ENCODE measurements at places on chromosomes 7 and 10.

- DNase-seq, result no peak
These were observed 22.0 kb downstream of the CDCA7L start for GRCh38 chr7:21923658-21924057.

DNA sequence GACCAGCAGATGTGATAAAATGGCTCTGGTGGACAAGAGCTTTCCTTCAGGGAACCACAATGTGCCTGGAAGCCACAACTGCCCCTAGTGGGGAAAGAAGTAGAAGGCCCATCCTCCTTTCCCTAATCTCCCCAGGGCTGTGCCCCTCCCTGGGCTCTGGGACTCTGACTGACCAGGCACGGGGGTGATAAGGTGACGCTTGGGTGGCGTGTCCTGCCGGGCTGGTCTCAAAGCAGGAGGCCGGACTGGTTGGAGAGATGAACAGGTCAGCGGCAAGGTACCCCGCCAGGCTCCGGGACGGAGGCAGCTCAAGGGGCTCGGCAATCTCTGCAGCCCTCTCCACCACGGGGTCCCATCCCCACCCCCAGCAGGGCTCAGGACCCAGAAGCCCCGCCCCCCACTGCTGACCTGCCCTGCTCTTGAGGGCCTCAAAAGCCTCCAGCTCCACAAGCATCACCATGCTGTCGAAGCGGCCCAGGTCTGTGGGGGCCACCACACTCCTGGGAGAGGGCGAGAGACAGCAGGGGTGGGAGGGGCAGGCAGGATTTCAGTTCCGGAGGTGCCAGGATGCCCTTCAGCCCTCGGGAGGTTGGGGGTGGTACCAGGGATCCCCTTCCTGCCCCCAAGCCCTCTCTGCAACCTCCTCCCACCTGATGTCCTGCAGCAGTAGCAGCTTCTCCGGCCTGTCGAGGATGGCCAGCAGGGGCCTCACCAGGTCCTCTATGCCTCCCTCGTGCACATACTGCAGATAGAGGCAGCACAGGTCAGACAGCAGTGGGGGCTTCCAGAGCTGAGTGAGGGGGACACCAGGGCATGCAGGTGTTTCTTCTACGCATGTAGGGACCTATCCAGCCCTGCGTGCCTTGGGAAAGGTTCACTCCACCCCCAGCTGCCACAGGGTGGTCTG is 12.2 kb downstream of the LZTS2 start:
- DNase-seq, result no peak

DNA sequence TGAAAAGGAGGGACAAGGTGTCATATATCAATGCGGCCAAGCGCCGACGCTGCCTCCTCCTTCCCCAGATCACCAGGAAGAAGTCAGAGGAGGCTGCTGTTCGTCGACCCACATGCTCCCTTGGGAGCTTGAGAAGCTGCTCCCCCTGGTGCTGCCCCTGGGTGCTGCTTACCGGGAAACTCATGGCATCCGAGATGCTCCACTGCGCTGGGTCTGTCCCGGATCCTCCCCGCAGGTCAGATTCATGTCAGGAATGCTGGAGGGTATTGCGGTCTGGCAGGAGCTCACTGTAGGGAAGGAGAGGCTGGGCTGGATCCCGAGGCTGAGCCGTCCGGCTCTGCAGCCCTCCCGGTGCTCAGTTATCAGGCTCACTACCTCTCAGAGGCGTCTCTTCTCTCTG is 123.7 kb upstream of the FAM20C start:
- DNase-seq, result no peak

DNA sequence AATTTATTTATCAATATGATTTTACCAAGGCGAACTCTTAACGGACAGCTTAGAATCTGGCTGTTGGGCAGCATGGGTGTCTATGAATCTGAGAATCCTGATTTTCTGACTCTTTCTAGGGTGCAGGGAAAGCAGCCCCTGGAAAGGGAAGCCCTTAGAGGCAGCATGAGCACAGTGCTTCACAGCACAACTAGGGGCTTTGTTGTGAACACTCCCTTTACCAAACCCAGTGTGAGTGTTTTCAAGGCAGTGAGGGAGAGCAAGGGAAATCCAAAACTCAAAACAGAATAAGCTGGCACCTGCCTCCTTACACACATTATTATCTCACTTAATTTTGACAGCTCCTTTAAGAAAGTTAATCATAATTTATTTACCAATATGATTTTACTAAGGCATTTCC is 116.3 kb upstream of the CSTF2T start:
- no peak for DNase-seq

DNA sequence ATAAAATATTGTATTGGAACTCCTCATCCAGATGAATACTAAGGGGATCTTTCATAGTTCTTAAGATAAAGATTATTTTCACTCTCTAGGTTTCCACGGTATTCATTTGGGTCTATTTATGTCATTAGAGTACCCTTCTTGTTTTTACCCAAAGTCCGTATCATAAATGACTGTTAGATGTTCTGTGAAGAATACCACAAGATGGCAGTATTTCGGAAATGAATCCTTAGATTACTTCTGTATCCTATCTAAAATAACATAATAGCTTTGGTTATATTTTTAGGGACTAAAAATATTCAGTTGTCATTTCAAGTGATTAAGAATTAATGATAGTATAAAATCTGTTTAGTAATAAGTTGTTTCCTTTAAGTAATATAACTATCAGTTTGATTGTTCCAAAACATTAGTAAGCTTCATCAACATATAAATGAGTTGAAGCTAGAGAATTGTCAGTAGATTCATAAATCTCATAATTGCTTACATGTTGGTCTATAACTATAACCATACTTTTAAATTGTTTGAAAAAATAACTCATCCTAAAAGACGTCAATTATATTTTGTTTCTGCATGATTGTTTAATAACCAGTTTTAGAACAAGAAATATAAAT is 337.5 kb upstream of the KCND2 start:
- no peak for DNase-seq

GRCh38 chr7:54663603-54664234 is 95.3 kb downstream of the SEC61G start:
- DNase-seq, result no peak

DNA sequence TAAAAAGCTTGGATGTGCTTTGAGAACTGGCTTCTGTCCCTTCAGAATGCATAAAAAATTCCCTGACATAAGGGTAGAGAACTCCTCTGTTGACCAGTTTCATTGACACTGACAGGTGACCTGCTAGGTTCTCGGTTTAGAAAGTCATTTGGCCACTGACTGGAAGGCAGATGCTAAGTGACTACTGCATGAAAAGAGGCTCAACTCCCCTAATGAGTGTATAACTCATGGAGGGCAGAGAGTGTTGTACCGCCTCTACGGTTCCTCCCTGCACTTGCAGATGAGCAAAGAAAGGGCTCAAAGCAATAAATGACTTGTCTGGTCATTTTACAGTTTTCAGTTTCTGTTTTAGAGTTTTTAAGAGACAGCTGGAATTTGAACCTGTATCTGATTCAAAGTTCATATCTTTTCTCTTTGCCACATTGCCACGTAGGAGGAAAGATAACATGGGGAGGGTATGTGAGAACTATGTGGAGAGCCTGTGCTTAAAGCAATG is 2.9 kb upstream of the FGL2 start:
- no peak for DNase-seq

DNA sequence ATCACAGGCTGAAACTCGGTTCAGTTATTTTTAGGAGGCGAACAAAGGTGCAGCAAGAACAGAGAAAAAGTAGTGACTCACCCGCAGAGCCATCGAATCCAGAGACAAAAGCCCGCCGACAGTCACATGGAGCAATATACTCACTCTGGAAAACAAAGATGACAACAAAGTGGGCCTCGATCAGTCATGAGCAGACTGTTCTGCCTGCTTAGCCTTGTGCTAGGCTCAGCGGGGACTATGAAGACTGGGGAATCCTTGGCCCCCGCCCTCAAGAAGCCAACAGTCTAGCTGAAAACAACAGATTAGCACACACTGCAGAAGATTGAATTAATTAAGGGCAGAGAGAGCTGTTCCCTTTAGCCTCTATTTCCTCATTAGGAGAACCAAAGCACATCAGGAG is 30.4 kb downstream of the XPNPEP1 start:
- DNase-seq, result no peak

- peak; percentile 57 for DNase-seq
These were observed 50.6 kb downstream of the PWWP2B start for GRCh38 chr10:132447446-132448247.

Measured in activated T-cell treated with anti-CD3 and anti-CD28 coated beads for 4 hours (primary cell).